Activated CD4-positive, alpha-beta T cell treated with anti-CD3 and anti-CD28 coated beads, Interleukin-2, Interleukin-6, amounts not matched to agents 100 ng/mL and 50 ng/mL, durations not matched to agents 16 hours and 8 hours (primary cell): ENCODE measurements at places on chromosomes 6 and 20.

DNA sequence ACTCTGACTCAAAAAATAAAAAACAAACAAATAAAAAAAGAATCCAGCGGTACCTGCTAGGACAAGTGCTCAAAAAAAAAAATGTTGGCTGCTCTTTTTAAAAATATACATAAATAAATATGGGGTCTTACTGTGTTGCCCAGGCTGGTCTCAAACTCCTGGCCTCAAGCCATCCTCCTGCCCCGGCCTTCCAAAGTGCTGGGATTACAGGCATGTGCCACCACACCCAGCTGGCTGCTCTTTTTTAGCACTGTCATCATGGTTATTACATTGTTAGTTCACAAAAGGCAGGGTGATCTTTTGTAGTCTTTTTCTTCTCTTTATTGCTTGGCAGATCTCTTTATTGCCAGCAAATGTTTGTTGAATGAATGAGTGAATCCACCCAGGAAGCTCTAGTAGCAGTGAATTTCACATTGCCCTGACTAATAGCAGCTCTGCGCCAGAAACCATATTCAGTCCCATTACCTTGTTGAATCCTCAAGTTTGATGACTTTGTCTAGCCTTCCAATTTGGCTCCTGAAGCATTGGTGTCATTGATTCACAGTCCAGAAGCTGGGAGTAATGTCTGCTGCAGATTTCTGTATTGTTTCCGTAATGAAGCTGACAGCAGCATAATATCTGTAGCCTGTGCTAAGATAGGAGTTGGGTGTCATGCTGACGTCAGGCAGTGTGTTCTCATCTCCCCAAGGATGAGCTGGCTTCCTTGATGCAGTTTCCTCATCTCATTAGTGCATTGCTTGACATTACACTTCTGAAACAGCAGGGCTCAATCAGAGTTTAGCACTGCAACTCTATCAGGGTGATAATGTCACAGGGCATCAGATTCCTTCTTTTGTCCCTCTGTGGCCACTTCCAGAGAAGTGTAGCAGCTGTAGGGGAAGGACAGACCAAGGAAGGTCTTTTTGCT is 84.9 kb upstream of the TGM3 start:
- DNase-seq, result no peak

DNA sequence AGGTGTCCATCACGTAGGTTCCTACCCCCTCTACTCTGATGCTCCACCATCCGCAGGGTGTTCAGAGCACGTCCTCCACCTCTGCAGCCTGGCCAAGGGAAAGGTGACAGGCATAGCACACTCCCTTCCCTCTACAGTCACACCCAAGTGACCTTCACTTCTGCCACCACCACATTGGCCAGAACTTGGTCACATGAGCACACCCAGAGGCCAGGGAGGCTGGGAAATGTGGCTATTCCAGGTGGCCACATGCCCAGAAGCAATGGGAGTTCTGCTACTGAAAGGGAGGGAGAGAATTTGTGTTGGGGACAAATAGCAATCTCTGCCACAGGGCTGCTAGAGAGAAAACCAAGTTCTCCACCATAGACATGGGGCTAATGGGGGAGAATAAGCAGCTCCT is 180.3 kb downstream of the NFATC2 start:
- DNase-seq, result no peak

- DNase-seq, result no peak
Measured at GRCh38 chr20:17771206-17772004, 71.6 kb downstream of the BANF2 start.

DNA sequence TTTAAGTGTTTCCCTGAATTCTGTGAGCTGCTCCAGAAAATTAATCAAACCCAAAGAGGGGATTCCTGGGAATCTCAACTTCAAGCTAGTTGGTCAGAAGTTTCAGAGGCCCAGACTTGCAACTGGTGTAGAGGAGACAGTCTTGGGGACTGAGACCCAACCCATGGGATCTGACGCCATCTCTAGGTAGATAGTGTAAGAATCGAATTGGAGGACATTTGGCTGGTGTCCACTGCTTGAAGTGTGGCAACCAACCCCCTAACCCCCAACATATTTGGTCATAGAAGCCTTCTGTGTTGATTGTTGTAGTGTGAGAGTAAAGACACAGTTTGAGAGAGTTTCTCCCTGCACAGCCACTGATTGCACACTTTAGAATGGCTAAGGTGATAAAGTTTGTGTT is 103.5 kb upstream of the CARMIL1 start:
- DNase-seq, result no peak

DNA sequence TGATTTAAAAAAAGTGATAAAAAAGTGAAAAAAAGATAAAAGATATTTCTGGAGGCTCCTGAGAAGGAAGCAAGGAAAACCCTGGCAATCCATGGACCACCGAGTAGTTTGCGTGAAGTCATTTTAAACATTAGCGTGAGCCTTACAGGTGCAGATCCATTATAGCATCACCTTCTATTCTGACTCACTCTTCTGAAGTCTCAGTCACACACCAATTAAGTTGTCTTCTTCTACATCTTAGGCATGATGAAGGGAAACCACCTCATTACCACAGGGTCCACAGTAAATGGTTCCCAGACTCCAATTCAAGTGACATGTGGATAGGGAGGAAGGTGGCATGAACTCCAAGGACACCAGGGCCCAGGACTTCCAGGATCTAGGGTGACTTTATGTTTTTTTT is 99.1 kb downstream of the GJA10 start:
- no peak for DNase-seq

GRCh38 chr6:28531479-28532128 is 5.9 kb downstream of the GPX5 start:
- DNase-seq, result no peak

GRCh38 chr20:53811577-53811976 is 217.9 kb upstream of the ZNF217 start:
- DNase-seq, result no peak

- DNase-seq, result no peak
Measured at GRCh38 chr20:39861381-39861780, 827.7 kb downstream of the MAFB start.

- no peak for DNase-seq
Measured at GRCh38 chr6:83042467-83043053, 23.1 kb downstream of the UBE3D start.

DNA sequence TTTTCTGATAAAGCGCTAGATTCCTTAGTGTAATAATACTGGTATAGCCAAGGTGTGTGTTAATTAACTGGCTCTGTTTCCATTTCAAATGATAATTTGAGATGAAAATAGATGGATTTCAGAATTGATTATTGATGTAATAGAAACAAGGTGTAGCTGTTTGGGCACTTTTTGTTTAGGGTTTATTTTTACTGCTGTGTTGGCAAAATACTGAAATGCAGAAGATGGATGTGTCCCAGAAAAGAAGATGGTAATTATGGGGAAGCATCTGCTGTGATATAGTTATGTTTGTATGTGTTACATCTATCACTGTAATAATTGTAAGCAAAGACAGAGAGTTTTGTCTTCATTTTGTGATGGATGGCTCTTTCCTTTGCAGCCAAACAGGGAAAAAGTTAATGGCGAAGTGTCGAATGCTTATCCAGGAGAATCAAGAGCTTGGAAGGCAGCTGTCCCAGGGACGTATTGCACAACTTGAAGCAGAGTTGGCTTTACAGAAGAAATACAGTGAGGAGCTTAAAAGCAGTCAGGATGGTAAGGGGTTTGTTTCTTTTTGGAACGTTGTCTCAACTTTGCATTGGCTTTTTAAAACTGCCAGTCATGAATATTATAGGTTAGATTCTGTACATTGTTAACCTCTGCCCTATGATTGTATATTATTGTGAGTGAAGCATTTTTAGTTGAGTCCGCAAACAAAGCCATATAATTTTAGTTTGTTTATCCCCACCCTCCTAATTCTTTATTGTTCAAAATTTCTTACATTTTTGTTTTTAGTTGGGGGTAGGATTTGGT is 8.6 kb upstream of the ACAT2 start:
- DNase-seq, result no peak

- DNase-seq, result no peak
Measured at GRCh38 chr20:38828514-38829295, 23.2 kb downstream of the PPP1R16B start.

DNA sequence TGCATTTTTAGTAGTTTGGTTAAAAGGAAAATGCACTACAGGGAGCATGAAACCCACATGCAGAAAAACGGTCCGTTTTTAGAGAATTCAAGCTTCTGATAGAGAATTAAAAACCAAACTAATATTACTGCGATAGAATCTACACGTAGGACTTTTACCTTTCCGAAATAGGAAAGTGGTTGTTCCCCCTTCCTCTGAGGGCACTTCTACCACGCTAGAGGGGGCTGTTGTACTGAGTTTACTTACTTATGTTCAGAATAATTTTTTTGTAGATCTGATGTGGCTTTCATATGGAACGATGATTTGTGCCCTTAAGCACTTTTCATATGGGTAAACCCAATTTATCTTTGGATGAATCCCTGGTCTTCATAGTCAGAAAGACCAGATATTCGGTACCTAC is 264.3 kb upstream of the PLN start:
- DNase-seq, result peak; percentile 58

DNA sequence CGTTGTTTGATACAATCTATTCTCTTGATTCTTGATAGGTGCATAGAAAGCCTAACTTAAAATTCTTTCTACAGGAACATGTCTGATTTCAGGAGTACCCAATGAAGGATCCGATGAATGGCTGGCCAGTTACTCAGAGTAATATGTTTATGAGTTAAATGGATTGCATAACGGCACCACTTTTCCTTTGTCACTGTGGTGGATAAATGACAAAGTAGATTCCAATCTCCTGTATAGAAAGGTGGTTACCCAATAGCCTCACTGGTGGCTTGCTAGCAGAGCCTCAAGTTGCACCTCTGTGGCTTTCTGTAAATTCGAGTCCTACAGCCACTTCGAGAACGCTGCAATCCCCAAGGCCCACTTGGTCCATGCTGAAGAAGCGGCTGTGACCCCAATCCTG is 28.4 kb downstream of the LHFPL5 start:
- DNase-seq, result no peak

DNA sequence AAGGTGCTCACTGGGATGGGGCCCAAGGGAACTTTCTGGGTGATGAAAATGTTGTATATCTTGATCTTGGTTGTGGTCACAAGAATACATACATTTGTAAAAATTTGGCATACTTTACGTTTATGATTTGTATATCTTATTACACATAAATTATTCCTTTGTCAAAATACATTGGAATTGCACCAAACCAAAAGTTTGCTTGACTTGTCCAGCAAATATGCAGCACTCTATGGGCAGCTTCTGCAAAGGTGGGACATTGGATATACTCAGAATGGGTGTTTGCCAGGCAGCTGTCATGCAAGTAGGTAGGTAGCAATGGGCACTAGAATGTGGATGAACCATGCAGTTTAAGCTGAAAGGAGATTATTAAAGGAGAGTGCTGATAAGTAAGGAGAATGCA is 78.0 kb downstream of the LAMP5 start:
- DNase-seq, result no peak

GRCh38 chr6:167872538-167873210 is 46.0 kb downstream of the AFDN start:
- DNase-seq, result no peak

DNA sequence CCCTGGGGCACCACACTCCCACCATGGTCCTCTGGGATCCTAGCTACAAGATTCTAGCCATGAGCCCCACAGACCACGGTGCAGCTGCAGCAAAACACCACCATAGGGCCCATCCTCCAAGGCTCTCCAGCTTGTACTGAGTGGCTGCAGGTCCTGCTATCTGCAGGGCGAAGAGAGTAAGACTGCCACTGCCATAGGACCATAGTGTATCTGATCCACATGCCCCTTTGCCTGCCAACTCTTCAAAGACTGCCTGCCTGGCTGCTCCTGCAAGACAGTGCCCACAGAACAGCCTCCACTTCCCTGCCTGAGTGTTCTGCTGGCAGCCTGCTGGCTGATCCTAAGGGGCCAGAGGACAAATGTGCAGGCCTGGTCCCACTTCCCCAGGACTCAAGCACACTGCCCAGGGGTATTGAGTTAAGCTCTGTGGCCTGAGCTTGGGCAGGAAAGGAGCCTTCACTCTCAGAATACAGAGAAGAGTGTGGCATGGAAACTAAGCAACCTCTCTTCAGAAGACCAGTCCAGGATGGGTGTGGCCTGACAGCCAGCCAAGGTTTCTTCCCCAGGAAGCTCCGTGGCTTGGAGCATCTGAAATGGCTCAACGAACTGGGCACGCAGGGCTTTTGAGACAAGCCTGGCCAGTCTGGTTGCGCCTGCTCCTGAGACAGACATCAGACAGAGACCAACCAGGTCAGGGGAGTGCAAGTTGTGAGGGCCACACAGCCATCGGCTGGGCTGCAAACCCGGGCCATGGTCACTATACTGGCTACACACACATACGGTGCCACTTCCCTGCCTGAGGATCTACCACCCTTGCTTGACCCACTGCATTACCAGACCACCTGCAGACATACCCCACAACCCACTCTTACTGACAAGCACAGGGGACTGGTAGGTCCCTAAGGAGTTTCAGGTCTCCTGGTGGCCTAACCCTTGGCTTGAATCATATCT is 54.5 kb downstream of the RNGTT start:
- DNase-seq, result no peak

DNA sequence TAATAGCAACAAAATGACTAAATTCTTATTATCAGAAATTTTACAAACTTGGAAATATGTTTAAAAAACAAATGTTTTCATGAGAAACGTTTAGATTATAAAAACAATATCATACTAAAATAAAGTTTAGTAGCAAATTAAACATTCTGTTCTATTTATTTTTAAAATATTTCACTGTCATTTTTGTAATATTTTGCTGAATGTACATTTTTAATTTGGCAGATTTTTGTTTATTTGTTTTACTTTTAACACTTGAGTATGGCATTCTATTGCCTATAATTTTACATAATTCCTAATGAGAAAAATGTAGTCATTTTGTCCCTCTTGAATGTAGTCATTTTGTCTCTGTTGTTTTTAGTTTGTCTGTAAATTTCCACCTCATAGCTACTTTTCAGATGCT is 1400.2 kb downstream of the GRIK2 start:
- DNase-seq, result no peak

GRCh38 chr6:47681201-47681990 is 17.0 kb upstream of the ADGRF4 start:
- no peak for DNase-seq

DNA sequence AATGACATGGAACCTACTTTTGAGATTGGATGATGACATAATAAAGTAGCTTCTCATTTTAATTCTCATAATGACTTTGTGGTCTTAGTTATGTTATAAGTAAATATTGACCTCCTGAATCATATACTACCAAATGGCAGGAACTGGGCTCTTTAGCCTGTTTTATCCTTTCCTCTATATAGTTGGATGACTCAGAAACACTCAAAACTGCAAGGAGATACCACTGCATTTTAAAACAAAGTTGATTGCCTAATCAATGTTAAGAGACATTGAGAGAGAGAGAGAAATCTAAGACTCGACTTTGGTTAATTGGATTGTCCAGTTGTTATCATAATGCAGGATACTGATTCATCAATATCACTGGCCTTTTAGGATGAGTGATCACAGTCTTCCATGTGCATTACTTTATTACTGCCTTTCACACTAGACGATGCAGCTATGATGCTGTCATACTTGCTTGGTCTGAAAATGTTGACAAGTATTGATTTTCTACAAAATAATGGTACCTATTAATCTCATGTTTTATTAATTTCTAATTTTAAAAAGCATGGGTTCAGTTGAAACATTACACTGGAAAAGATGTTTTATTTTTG is 320.0 kb downstream of the NKAIN2 start:
- no peak for DNase-seq

- peak; percentile 63 for DNase-seq
Measured at GRCh38 chr6:29552512-29553051, 7.0 kb downstream of the UBD start.
